Fibroblast of lung (primary cell): ENCODE measurements at places on chromosomes 3 and 15. TPM values are rescaled to one million over a fixed set of nuclear protein-coding genes. Genes with fewer than 3 reads are reported as not detected.

GRCh38 chr3:69691860-69692259 is 47.4 kb upstream of the MITF start:
- no peaks in the 10 kb centered on the region for H3K27me3 ChIP-seq
- no peaks in the 10 kb centered on the region for H3K4me1 ChIP-seq
- no peak for DNase-seq
- no peaks in the 10 kb centered on the region for H3K36me3 ChIP-seq

- H3K4me1 ChIP-seq: no peaks in the 10 kb centered on the region
- no peak overlapping the region for H3K27ac ChIP-seq
- H3K36me3 ChIP-seq: no peaks in the 10 kb centered on the region
- H3K27me3 ChIP-seq: no peaks in the 10 kb centered on the region
Observed at GRCh38 chr3:63519426-63519825, 133.0 kb upstream of the SNTN start.

GRCh38 chr3:69322158-69322509 is 63.8 kb downstream of the FRMD4B start:
- H3K36me3 ChIP-seq: no peaks in the 10 kb centered on the region
- no peak overlapping the region for H3K4me3 ChIP-seq
- H3K27me3 ChIP-seq: no peaks in the 10 kb centered on the region
- no peaks in the 10 kb centered on the region for H3K4me1 ChIP-seq

GRCh38 chr3:128317698-128318231 is 148.9 kb downstream of the DNAJB8 start:
- H3K36me3 ChIP-seq: no peaks in the 10 kb centered on the region
- H3K27ac ChIP-seq: no peak overlapping the region
- DNase-seq: peak; percentile 19
- H3K4me1 ChIP-seq: no peaks in the 10 kb centered on the region
- no peak overlapping the region for H3K4me3 ChIP-seq
- H3K27me3 ChIP-seq: no peaks in the 10 kb centered on the region

GRCh38 chr3:14262212-14262611 is 83.6 kb downstream of the LSM3 start:
- no peaks in the 10 kb centered on the region for H3K4me1 ChIP-seq
- DNase-seq: no peak
- no peaks in the 10 kb centered on the region for H3K36me3 ChIP-seq
- no peak overlapping the region for H3K4me3 ChIP-seq
- no peaks in the 10 kb centered on the region for H3K27me3 ChIP-seq

DNA sequence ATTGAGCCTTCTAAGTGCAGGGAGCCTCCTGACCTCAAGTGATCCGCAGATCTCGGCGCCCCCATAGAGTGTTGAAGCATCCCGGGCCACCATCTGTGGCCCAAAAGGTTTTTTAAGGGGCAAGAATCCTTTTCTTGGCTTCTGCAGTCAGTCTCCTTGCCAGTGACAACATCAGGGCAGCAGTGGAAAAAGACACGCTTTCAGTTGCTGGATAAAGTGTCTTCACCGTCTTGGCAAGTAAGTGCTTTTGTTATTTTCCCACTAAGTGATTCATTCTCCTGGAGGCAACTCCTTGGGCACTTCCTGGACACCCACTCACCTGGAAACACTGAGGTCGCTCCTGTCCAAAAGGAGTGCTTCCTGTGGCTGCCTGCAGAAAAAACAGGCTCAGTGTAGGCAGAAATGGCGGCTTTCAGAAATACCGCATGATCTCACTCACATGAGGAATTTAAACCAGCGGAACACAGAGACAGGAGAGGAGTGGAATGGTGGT is 71.7 kb upstream of the ABHD2 start:
- peak; percentile 79 for DNase-seq
- H3K4me3 ChIP-seq: no peak overlapping the region
- no peaks in the 10 kb centered on the region for H3K27me3 ChIP-seq
- H3K4me1 ChIP-seq: peaks cover 14% of the 10 kb centered on the region
- no peaks in the 10 kb centered on the region for H3K36me3 ChIP-seq

DNA sequence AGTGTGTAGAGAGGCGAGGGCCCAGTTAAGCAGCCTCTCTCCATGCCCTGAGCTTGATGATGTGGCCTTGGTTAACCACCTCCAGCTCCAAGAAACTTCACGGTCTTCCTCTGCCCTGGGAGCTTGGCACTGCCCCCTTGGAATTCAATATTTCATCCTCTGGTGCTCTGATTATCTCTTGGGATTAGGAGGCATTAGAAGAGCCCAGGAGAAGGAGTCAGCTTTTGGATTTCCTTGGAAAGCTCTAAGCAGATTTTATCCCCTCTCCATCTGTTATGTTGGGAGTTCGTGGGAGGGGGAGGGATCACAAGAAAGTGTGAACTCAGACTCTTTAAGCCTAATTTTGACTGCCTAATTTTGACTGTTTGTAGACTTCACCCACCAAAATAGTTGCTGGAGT is 132.7 kb upstream of the AGBL1 start:
- DNase-seq: no peak
- no peak overlapping the region for H3K4me3 ChIP-seq
- no peaks in the 10 kb centered on the region for H3K4me1 ChIP-seq
- H3K36me3 ChIP-seq: no peaks in the 10 kb centered on the region

TMEM212 gene
- not detected in 2 replicates for total RNA-seq

DNA sequence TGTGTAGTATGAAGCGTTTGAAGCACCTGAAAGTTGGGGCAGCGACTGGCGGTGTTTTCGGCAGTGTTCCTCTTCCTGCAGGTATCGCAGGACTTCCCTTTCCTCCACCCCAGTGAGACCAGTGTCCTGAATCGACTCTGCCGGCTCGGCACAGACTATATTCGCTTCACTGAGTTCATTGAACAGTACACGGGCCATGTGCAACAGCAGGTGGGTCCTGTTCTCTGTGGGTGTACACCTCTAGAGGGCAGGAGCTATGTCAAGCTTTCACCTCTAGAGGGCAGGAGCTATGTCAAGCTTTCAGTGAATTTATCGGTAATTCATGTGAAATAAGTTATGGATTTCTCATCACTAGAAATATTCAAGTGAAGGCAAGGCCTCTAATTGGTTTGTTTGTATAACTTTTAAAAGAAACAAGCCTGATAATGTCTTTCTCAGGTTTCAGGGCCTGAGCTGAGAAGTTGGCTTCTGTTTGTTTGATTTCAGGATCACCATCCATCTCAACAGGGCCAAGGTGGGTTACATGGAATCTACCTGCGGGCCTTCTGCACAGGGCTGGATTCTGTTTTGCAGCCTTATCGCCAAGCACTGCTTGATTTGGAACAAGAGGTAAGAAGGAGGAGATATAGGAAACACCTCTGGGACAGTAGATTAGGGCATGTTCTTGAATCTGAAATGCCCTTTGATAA is 5.3 kb downstream of the TUBGCP4 start:
- H3K27me3 ChIP-seq: no peaks in the 10 kb centered on the region
- no peak overlapping the region for H3K4me3 ChIP-seq
- DNase-seq: peak; percentile 17
- peaks cover 2% of the 10 kb centered on the region for H3K4me1 ChIP-seq
- no peak overlapping the region for H3K27ac ChIP-seq
- no peaks in the 10 kb centered on the region for H3K36me3 ChIP-seq

GRCh38 chr15:25545017-25545416 is 106.2 kb upstream of the UBE3A start:
- no peaks in the 10 kb centered on the region for H3K27me3 ChIP-seq
- H3K36me3 ChIP-seq: no peaks in the 10 kb centered on the region
- H3K27ac ChIP-seq: no peak overlapping the region
- DNase-seq: no peak
- no peak overlapping the region for H3K4me3 ChIP-seq

DNA sequence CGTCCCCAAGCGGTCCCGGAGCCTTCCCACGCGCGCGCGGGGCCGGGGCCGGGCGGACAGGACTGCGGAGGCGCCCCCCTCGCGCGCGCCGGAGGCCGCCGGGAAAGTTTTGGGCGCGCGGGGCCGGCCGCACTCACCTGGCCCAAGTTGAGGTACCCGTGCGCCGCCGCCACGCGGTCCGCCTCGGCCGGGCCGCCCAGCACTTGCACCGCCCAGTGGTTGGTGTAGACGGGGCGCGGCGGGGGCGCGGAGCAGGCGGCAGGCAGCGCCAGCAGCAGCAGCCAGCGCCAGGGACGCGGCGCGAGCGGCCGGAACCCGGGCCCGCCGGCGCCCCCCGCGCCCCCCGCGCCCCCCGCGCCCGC is 289 bp downstream of the PCSK6 start:
- no peak overlapping the region for H3K27ac ChIP-seq
- no peaks in the 10 kb centered on the region for H3K4me1 ChIP-seq
- no peak overlapping the region for H3K4me3 ChIP-seq
- no peak for DNase-seq
- H3K36me3 ChIP-seq: no peaks in the 10 kb centered on the region

CCDC54 gene
- total RNA-seq: not detected in 2 replicates

DNA sequence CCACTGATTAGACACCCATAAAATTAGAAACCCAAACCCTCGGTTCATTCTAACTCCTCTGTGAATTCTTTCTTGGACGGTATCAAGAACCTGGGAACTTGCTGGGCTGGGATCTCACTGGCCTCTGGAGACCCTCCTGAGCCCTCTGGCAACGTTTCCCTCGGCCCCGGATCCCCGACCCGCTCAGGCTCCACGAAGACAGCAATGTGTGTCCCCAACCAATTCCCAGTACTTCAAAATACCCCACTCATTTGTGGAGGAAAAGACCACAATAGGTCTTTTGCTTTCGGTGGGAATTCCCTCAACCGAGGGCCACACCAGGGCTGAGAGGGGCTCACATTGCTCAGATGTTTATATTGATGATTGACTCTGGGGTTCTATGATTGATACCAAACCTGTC is 117.9 kb upstream of the PRR20G start:
- DNase-seq: no peak
- H3K4me3 ChIP-seq: no peak overlapping the region
- H3K27me3 ChIP-seq: no peaks in the 10 kb centered on the region

DNA sequence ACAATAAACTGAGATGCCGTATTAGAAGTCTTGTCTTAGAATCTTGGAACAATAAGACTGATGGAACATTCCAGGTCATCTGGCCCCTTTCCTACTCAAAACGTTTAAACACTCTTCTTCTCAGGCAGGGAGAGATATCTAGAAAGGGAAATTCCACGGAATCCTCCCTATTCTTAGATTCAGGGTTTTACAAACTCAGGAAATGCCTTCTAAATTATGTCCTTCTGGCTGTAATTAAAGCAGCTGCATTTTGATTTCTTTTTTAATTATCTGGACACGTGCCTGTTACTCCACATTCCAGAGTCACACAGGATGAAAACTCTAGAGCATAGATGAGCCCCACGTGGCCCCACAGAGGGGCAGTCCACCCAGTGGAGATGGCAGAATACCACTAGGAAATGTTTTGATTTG is 41.5 kb upstream of the MTMR10 start:
- DNase-seq: no peak
- H3K27ac ChIP-seq: no peak overlapping the region
- H3K4me1 ChIP-seq: peaks cover 4% of the 10 kb centered on the region
- no peak overlapping the region for H3K4me3 ChIP-seq
- H3K27me3 ChIP-seq: no peaks in the 10 kb centered on the region

DNA sequence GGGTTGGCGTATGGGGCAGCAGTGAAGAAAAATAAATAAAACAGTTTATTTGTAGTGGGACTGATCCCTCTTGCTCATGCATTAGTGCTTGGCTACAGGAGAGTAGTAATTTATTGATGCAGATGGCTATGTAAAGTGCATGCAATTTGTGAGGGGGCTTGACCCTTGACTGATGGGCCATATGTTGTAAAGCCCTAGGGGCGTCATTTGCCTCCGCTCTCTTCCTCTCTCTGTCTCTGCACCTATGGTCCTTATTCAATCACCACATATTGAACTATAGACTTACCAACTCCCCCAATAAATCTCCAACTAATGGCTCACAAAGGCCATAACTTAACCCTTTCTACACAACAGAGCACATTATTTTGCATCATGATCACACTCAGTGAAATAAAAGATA is 227.7 kb downstream of the ROBO2 start:
- H3K4me3 ChIP-seq: no peak overlapping the region
- no peak for DNase-seq
- no peaks in the 10 kb centered on the region for H3K27me3 ChIP-seq
- H3K27ac ChIP-seq: no peak overlapping the region
- no peaks in the 10 kb centered on the region for H3K4me1 ChIP-seq

GRCh38 chr3:87575550-87575949 is 299.2 kb upstream of the POU1F1 start:
- no peak overlapping the region for H3K27ac ChIP-seq
- H3K36me3 ChIP-seq: no peaks in the 10 kb centered on the region
- no peak overlapping the region for H3K4me3 ChIP-seq
- DNase-seq: no peak
- H3K4me1 ChIP-seq: no peaks in the 10 kb centered on the region

EIF4E3 gene
- total RNA-seq: 1.8 and 2.6 TPM in 2 replicates

GRCh38 chr3:136943436-136943835 is 14.3 kb upstream of the IL20RB start:
- no peaks in the 10 kb centered on the region for H3K36me3 ChIP-seq
- H3K27ac ChIP-seq: no peak overlapping the region
- H3K4me3 ChIP-seq: no peak overlapping the region
- DNase-seq: no peak
- H3K27me3 ChIP-seq: no peaks in the 10 kb centered on the region

ST3GAL6 gene
- total RNA-seq: 2.6 and 4.1 TPM in 2 replicates

GRCh38 chr15:99009741-99010330 is 2.2 kb upstream of the PGPEP1L start:
- H3K36me3 ChIP-seq: no peaks in the 10 kb centered on the region
- H3K27me3 ChIP-seq: no peaks in the 10 kb centered on the region
- no peaks in the 10 kb centered on the region for H3K4me1 ChIP-seq
- H3K27ac ChIP-seq: no peak overlapping the region

DNA sequence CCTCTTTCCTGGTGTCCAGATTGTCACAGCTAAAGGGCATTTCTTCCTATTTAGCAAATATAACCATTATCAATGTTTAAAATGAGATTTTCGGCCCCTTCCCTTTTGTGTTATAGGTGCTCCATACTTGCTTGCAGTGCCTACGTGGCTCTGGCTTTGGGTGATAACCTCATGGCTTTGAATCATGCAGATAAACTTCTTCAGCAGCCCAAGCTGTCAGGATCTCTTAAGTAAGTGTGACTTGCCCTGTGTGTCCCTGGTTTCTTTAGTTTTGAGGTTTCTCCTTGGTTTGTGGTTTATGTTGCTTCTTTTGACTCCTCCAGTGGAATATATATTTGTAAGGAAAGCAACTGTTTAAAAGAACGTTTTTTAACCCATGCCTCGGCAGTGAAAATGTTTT is 58.5 kb upstream of the TRIM71 start:
- no peaks in the 10 kb centered on the region for H3K4me1 ChIP-seq
- H3K27ac ChIP-seq: no peak overlapping the region
- H3K36me3 ChIP-seq: peaks cover 2% of the 10 kb centered on the region
- H3K27me3 ChIP-seq: no peaks in the 10 kb centered on the region
- no peak overlapping the region for H3K4me3 ChIP-seq

ASB14 gene
- not detected in 2 replicates for total RNA-seq

BFSP2 gene
- total RNA-seq: not detected in 2 replicates

DNA sequence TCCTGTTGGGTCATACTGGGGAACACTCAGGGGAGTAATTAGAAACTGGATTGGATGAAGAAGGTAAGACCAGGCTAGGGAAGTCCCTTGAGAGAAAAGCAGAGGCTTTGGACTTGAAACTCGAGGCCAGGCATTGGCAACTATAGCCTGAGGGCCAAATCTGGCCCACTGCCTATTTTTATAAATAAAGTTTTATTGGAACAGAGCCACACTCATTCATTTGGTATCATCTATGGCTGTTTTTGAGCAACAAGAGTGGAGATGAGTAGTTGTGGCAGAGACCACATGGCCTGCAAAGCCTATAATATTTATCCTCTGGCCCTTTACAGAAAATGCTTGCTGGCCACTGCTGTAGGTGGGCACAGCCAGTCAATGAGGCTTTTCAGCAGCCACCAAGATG is 301.4 kb downstream of the UACA start:
- peaks cover 24% of the 10 kb centered on the region for H3K27me3 ChIP-seq
- H3K4me3 ChIP-seq: no peak overlapping the region
- DNase-seq: no peak
- H3K27ac ChIP-seq: no peak overlapping the region
